ENCODE measurements at places on chromosomes 1 and 21.

GRCh38 chr1:202201266-202201665, 7.7 kb downstream of the LGR6 start:
- DNase-seq = no peak

GRCh38 chr1:206563367-206564207, 48.7 kb downstream of the EIF2D start:
- DNase-seq = no peak

GRCh38 chr1:1827089-1827848, 49.0 kb upstream of the NADK start:
- no peak for DNase-seq

- no peak for DNase-seq
Observed at GRCh38 chr1:101365878-101366277, 129.1 kb downstream of the S1PR1 start.

- DNase-seq = no peak
Observed at GRCh38 chr1:228161362-228161761, 4.2 kb upstream of the IBA57 start.

GRCh38 chr1:107682467-107682866, 282.5 kb downstream of the VAV3 start:
- no peak for DNase-seq

DNA sequence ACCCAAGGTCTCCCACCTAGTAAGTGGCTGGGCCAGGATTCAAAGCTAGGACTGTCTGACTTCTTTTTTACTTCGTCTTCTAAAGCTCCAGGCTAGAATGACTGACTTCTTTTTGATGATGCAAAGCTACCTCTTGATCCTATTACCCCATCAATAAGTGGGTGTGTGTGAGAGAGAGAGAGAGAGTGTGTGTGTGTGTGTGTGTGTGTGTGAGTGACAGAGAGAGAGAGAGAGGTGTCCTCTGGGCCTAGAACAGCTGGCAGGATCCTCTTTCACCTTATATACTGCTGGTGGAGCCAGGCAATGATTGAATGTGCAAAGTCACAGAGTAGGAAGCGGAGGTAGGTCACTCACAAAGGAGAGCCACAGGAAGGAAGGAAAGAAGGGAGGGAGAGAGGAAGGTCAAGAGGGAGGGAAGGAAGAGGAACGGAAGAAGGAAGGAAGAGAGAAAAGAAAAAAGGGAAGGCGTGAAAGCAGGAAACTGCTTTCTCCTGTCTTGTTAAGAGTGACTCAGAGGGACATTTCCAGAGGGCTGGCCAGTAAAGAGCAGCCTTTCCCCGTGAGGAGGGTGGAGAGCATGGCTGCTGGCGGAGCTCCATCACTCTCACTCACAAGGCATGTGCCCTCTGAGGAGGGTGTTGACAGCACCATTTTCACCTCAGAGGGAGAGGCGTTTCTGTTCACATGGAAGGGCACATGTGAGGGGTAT, 68.9 kb downstream of the CDC7 start:
- DNase-seq = peak; percentile 67

DNA sequence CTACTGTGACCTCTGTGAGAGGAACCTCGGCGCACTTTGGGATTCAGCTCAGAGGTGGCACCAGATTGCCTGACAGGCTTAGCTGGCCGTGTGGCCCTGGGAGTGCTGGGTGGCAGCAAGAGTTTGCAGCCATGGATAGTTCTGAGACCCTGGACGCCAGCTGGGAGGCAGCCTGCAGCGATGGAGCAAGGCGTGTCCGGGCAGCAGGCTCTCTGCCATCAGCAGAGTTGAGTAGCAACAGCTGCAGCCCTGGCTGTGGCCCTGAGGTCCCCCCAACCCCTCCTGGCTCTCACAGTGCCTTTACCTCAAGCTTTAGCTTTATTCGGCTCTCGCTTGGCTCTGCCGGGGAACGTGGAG, 67.5 kb downstream of the DISC1 start:
- DNase-seq = no peak

GRCh38 chr21:38806942-38807284, 1.2 kb downstream of the ETS2 start:
- no peak for DNase-seq

GRCh38 chr1:243500512-243500911, 244.7 kb downstream of the SDCCAG8 start:
- no peak for DNase-seq

DNA sequence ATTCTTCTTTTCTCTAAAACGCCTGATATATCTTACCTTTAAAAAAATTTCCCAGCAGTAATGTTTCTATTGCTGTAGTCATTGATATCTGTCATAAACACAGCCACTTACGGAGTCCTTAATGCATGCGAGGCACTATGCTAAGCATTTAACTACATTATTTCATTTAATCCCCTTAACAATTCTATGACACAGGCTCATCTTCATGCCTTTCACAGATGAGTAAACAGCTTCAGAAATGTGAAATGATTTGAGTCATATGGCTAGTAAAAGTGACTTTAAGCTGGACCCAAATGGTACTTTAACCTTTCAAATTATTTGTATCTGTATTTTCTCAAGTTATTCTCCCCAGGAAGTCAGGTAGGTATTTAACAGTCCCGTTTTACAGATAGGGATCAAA, 125.1 kb upstream of the FGGY start:
- no peak for DNase-seq

DNA sequence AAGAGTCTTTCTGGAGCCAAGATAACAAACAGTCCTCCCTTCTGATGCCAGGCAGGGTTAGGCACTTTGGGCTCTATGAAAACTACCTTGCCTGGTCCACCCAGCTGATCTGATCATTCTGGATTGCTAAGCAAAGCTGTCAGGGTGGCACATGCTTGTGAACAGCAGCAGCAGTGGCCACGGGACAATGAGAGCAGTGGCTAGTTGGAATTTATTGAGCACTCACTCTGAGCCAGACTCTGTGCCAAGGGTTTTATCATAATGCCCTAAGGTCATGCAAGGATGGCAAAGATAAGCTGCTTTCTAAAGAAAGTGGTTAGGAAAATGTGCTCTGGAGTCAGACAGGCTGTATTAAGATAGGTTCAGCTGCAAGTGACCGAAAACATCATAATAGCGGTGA, 390.4 kb upstream of the VAMP3 start:
- no peak for DNase-seq

DNA sequence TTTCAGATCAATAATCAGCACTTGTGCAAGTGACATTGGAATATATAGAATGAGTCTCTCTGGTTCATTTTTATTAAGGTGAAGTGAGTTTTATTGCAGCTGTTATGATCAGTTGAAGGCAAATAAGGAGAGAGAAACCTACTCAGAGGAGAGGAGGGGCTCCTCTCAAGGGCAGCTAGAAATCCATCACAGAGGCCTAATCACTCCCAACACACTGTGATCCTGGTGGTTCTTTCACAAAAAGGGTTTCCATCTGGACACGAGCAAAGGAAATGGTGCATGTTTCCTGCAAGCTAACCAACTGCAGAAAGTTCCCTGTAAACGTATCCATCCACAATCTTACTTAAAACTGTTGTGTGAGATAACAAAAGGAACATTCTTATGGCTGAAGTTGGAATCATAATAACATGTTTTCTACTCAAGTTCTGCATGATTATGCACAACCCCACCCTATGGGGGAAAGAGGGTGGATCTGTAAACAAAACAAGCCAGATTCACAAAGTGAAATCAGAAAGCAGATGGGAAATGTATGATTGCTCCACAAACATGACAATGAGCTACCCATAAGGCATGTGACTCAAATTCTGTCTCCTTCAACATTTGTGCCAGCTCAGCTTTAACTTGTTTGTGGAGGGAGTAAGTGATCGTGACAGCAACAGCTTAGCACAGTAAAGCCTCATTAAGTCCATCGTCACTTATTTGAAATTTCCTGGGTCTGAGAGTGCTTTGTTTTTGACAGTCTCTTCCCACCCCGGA, 141.2 kb upstream of the ST6GALNAC5 start:
- DNase-seq = no peak

- DNase-seq = no peak
Observed at GRCh38 chr1:6157528-6158174, 22.5 kb downstream of the CHD5 start.

DNA sequence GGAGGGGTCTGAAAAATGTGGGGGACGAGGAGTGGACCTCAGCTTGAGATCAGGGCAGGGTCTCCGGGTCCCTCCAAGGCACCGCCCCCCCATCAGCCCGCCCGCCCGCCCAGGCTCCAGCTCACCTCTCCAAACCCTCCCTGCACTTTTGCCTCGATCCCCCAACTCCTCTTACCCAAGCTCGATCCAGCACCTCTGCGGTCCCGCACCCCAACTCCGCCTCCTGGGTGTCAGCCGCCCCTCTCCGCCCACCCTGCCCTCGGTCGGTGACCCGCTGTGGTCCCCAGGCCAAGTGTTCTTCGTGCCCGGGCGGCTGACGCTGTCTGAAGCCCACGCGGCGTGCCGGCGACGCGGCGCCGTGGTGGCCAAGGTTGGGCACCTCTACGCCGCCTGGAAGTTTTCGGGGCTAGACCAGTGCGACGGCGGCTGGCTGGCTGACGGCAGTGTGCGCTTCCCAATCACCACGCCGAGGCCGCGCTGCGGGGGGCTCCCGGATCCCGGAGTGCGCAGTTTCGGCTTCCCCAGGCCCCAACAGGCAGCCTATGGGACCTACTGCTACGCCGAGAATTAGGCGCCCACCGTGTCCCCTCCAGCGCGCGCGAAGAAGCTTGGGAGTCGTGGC, 5.7 kb downstream of the HAPLN2 start:
- DNase-seq = no peak

GRCh38 chr1:150161747-150162581, 12.2 kb downstream of the PLEKHO1 start:
- no peak for DNase-seq

DNA sequence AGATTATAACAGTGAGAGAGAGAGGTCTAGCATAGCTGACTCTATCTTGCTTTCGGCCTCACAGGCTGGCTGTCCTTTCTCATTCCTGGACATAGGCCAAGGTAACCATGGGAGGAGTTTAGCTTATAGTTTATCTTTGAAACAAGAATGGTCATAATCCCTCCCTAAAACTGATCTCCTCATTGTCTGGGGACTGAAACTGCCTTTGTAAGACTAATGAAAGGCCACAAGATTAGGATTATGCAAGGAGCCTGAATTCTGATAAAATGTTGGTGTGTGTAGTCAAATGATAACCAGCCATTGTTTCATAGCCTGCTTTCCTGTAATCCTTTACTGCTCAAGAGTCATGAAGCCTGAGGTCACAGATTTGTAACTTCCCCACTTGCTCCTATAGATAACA, 131.9 kb upstream of the LYPLAL1 start:
- DNase-seq = no peak

- DNase-seq = no peak
Observed at GRCh38 chr1:71687376-71687775, 595.0 kb downstream of the NEGR1 start.

DNA sequence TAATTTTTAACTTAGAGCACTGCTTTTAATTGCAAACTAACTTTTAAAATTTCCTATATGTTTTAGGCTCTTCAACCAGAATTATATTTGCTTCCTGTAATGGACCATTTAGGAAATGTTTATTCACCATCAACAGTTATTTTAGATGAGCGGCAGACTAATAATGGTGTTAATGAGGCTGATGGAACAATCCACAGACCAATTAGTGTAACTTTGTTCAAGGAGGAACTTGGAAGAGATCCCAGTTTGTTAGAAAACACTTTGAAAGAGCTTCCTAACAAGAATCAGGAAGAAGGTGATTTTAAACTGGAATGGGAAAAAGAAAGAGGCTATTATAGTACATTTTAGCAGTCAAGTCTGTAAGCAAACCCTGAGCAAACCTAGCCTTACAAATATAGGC, 19.4 kb upstream of the GNG5 start:
- no peak for DNase-seq

GRCh38 chr21:22374218-22374969, 1376.2 kb downstream of the NCAM2 start:
- DNase-seq = no peak

DNA sequence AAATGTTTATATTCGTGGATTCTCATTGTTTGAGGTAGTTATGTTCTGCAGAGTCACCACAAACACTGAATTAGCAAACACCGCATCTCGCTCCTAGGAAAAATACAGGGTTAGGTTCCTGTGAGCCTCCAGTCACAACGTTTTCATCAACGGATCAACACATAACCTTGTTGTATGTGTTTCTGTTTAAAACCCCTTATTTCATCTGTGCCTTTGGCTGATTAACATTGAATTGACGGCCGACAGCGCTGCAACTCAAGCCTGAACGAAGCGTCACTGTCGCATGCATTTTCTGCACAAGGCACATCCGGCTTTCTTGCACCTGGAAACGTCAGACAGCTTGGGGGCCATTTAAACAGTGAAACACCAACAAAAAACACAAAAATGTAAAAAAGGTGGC, 8.4 kb downstream of the SLC45A1 start:
- DNase-seq = no peak

- DNase-seq = no peak
Observed at GRCh38 chr1:62774971-62775595, 8.8 kb upstream of the ATG4C start.

GRCh38 chr1:64877151-64877550, 89.2 kb downstream of the JAK1 start:
- no peak for DNase-seq

- DNase-seq = no peak
Observed at GRCh38 chr1:174818014-174818616, 181.6 kb upstream of the CACYBP start.

GRCh38 chr1:243267914-243268653, 12.2 kb downstream of the SDCCAG8 start:
- DNase-seq = peak; percentile 65

DNA sequence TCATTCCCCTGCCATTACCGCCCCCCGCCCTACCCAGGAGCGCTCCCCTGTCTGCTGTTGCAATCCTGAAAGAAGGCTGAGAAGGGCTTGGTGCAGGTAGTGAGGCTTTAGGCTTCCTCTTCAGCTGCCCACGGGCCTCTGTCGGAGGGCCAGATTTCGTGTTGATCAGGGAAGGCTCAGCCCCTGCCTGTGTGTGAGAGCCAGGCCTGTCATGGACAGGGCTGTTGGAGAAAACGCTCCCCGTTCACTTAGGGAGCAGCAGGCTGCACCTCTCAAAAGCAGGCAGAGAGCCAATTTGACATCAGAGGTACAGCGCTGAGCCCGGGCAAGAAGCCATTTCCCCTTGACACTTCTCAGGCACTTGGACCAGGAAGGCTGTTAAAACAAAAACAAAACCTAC, 19.0 kb downstream of the TEX35 start:
- DNase-seq = no peak

DNA sequence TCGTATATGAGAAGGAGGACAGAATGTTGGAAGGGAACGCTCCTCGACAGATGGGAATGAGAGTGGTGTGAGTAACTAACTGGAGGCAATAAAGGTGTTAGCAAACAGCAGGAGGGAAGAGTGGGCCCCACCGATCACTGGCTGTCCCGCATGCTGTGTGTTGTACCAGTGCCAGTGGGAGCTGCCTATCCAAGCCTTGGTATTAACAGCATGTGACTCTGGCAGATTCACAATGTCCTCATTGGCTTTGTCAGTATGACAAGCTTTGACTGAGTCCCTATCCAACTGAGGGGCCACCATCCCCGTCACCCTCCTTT, 188.3 kb downstream of the NRIP1 start:
- no peak for DNase-seq

GRCh38 chr1:171984850-171985485, 143.7 kb downstream of the DNM3 start:
- no peak for DNase-seq

- no peak for DNase-seq
Observed at GRCh38 chr1:198649968-198650338, 11.1 kb downstream of the PTPRC start.

- DNase-seq = no peak
Observed at GRCh38 chr1:178371235-178371634, 125.5 kb downstream of the CLEC20A start.

- no peak for DNase-seq
Observed at GRCh38 chr1:145711213-145711651, 4.1 kb upstream of the PDZK1 start.

All from AG04450 (cell line).